SIG-M5 (cell line): ENCODE measurements at places on chromosomes 2 and 18.

DNA sequence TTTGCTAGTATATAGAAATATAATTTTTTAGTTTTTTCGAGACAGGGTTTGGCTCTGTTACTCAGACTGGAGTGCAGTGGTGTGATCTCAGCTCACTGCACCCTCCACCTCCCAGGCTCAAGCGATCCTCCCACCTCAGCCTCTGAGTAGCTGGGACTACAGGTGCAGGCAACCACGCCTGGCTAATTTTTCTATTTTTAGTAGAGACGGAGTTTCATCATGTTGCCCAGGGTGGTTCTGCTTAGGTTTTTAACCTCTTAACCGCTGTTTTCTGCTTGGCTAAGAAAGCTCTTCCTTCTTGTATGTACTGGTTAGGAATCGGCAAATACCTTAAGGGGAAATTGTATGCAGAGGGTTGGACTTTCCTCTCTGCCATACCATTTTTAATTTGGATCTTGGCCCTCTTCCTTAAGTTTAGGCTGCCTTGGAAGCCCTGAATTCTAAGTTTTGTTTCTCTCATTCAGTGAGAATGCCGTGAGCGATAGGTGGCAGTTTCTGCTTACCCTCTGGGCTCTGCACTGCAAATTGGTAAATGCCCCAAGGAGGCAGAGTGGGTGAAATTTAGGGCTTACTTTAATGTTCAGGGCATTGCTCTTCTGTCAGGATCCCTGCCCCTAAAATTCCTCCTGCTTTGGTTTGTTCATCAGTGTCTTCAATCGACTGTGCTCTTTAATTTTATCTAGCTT lies 32.3 kb downstream of the EML6 start:
- no peak for DNase-seq

DNA sequence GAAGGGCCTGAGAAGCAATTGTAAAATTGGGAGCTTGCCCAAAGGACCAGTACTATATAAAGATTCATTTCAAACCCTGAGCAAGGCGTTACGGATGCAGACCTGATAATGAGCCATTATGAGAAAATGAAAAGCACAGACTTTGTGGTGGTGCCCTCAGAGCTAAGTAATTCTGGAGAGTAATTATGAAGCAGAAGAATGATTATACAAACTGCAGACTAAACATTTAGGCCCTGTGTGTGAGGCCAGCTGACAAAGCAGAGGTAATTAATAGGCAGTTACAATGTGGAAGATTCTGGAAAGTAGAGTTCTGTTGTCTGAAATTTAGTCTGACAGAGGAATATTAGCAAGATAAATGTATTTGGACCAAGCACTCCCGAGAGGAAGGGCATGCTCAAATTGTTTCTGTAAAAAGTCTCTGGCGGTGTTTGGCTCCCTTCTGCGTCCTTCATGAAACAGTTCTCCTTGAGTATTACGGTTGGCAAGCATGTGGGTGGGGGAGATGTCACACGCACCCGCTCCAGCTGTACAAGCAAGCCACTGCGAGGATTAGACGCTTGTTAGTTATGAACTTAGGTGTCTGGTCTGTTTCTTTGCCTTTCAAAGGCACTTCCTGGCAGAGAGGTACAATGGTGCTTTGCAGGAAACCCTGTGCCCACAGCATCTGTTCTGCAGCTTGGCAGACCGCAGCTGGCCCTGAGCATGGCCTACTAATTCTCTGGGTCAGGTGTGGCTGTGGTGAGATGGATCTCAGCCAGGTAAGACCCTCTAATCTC lies 45.5 kb downstream of the CDC42EP3 start:
- no peak for DNase-seq

DNA sequence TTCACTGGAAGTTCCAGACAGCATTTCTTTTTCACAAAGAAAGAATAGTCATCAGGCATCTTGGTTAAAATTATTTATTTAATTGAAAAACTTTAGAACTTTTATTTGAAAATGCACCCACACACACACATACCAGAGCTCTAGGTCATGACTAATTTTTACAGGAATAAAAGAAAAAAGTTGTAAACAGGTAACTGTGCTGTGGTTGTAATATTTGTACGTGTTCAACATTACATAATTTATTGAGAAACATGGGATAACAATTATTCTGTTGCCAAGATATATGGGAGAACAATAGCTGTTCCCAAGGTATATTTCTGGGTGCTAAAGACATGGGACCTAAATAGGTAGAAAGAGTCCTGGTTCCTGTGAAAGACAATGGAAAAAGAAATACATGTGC lies 104.9 kb downstream of the RIT2 start:
- no peak for DNase-seq

GRCh38 chr2:182866095-182866460 lies 359 bp downstream of the FRZB start:
- DNase-seq: no peak

GRCh38 chr2:240564561-240565332 lies 3.5 kb upstream of the RNPEPL1 start:
- DNase-seq: no peak

GRCh38 chr2:8835279-8835678 lies 2.1 kb downstream of the KIDINS220 start:
- DNase-seq: no peak

GRCh38 chr2:217383620-217384019 lies 523.8 kb upstream of the TNP1 start:
- DNase-seq: no peak

GRCh38 chr2:174681099-174682006 lies 82.9 kb downstream of the CHRNA1 start:
- DNase-seq: no peak

- DNase-seq: no peak
Observed at GRCh38 chr2:68251855-68252399, 405 bp downstream of the PPP3R1 start.

- DNase-seq: no peak
Observed at GRCh38 chr2:28976584-28976983, 4.5 kb upstream of the TOGARAM2 start.

GRCh38 chr2:191150230-191150599 lies 579 bp downstream of the STAT4 start:
- DNase-seq: no peak

DNA sequence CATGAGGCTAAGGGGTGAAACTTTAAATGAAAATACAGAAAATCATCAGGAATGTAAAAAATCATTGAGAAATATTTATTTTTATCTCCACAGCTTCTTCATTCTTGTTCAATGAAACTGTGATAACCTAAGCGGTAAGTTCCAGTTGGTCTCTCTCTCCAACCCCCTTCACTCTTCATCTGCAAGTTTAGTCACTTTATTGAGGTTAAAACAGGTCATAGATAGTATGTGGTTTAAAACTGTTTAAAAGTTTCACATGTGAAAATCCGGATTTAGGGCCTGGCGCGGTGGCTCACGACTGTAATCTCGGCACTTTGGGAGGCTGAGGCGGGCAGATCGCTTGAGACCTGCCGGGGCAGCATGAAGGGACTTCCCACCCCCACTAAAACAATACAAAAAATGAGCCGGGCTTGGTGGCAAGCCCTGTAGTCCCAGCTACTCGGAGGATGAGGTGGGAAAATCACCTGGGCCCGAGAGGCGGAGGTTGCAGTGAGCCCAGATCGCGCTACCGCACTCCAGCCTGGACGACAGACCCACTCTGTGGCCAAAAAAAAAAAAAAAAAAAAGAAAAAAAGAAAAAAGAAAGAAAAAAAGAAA lies 1.6 kb upstream of the PHLPP1 start:
- DNase-seq: no peak

DNA sequence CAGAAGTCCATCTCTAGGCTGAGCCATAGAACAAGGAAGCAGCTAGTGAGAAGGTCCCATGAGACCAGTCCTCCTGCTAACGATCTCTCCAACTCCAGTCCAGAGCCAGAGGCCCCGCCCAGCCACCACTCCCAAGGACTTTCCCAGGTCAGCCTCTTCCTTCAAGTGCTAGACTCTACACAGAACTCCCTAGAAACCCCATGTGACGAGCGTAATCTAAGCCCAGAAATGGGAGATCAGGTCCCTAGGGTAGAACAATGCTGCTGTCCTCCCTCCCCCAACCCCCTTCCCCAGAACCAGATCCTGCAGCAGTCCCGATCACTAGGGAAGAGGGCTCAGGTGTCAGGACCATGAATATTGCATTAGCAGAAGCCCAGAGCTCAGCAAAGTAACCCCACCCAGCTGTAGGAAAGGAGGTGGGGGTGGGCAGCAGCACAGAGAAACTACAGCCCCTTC lies 6.9 kb downstream of the DCTN1 start:
- no peak for DNase-seq

DNA sequence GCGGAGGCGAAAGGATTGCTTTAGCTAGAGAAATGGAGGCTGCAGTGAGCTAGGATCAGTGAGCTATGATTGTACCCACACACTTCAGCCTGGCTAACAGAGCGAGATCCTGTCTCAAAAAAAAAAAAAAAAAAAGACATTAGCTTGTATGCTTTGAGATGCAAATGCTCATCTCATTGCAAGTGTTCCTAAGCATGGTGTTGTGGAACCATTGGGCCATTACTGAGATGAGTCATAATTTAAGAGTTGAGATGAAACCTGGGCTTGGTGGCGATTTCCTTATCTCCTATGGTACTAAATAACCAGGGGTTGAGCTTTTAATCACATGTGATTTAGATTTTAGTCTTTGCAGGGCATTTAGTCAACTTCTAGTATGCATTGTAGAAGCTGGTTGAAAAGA lies 2.2 kb downstream of the PLEKHA3 start:
- DNase-seq: no peak
